Type B pancreatic cell (in vitro differentiated cells): ENCODE measurements at places on chromosomes 16 and 17.

GRCh38 chr16:62794724-62795123, 758.5 kb upstream of the CDH8 start:
- H3K4me1 ChIP-seq = no peaks in the 10 kb centered on the region
- no peak overlapping the region for H3K27ac ChIP-seq
- no peaks in the 10 kb centered on the region for H3K36me3 ChIP-seq
- no peak for DNase-seq
- H3K27me3 ChIP-seq = no peaks in the 10 kb centered on the region

DNA sequence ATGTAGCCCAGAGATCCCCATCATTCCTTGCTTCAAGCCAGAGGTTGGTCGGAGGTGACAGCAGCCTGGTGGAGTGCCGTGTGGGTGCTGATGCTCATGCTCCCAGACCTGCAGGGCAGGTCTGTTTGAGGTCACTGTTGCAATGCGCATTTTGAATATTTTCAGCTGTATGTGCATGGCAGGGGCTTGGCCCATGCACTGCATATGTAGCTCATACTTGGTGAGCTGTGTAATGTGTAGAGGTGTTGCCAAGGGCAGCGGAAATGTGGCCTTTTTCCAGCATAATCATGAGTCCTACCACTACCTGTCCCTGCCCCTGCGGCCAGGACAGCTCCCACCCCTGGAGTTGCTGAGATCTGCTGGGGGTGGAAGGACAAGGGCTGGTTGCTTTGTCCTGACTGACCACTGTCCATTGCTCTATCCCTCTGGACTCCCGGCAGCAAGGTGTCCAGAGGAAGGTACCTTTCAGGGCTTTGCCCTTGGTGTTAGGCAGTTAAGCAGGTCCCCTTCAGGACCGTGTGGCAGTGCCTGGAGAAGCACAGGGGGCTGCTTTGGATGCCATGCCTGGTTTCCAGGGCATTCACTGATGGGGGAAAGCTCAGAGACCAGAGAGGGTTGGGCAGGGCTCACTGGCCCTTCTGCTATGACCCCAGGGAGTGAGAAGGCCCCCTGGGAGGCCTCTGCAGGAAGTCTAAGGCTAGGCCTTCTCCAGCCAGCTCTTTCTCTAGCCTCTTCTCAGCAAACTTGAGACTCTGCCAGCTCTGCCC, 215.2 kb downstream of the NTN1 start:
- no peak for DNase-seq
- peaks cover 9% of the 10 kb centered on the region for H3K4me1 ChIP-seq
- H3K27ac ChIP-seq = no peak overlapping the region
- no peak overlapping the region for H3K4me3 ChIP-seq

GRCh38 chr17:59107306-59107670, 608 bp upstream of the TRIM37 start:
- no peak for DNase-seq
- H3K27ac ChIP-seq = peak overlapping the region; percentile 97
- peaks cover 19% of the 10 kb centered on the region for H3K36me3 ChIP-seq
- peak overlapping the region; percentile 97 for H3K4me3 ChIP-seq
- peaks cover 20% of the 10 kb centered on the region for H3K4me1 ChIP-seq

GRCh38 chr17:62802561-62803205, 5.4 kb downstream of the MARCHF10 start:
- peaks cover 13% of the 10 kb centered on the region for H3K27me3 ChIP-seq
- no peak overlapping the region for H3K27ac ChIP-seq
- H3K4me3 ChIP-seq = no peak overlapping the region
- H3K36me3 ChIP-seq = no peaks in the 10 kb centered on the region
- H3K4me1 ChIP-seq = peaks cover 33% of the 10 kb centered on the region

DNA sequence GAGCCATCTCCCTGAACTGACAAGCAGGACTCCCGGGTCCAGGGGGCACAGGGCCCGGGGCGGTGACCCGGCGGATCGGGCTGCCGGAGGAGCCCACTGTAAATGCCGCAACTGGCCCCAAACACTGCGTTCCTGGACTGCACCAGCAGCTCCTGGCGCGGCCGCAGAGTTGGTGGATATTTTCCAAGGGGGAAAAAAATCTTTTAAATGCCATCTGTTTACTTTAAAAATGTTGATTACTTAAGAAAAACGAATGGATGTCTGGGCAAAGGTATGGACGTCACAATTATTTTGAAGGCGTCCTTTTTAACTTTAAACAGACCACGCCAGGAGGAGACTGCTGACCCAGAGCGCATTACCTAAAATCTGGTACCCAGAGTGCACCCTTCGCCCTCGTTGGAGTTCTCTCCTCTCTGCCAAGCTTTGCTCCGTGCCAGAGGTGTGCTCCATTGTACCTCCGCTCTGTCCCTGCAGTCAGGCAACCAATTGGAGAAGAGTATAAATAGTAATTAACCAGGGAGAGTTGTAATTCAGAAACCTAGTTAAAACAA, 3.4 kb downstream of the HS3ST3B1 start:
- DNase-seq = no peak
- H3K4me3 ChIP-seq = peak overlapping the region; percentile 89
- H3K27me3 ChIP-seq = peaks cover 69% of the 10 kb centered on the region
- H3K27ac ChIP-seq = peak overlapping the region; percentile 6
- peaks cover 47% of the 10 kb centered on the region for H3K4me1 ChIP-seq
- H3K36me3 ChIP-seq = peaks cover 3% of the 10 kb centered on the region

- H3K4me3 ChIP-seq = no peak overlapping the region
- H3K4me1 ChIP-seq = no peaks in the 10 kb centered on the region
- no peak for DNase-seq
- no peaks in the 10 kb centered on the region for H3K36me3 ChIP-seq
- H3K27me3 ChIP-seq = no peaks in the 10 kb centered on the region
- no peak overlapping the region for H3K27ac ChIP-seq
These were observed 46.9 kb downstream of the SYCE1L start for GRCh38 chr16:77246150-77246549.

DNA sequence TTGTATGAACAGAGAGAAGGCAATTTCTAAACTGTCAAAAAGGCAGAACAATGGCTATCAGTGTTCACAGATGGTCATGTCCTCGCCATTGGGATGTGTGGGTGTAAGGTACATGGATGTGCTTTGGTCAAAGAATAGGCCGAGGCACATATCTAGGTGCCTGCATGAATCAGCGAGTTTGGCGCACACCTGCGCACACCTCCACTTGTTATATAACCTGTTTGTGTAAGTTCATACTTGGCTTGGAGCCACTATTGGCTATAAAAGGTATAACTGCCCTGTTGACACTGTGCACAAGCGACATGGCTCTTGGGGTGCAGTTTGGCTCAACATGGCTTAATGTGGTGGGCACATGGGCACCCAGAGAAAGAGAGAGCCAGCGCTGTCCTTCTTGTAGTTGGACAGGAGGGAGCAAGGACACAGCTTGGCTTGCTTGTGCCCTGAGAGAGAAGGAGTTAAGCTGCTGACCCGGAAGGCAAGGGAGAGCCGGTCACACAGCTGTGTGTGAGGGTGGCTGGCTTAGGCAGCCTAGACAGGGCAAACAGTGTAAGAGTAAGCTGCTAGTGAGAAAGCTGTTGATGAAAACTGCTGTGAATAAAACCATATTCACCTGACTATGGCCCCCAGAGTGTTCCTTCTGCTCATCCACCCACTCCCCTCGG, 499.1 kb downstream of the KCNJ2 start:
- no peak overlapping the region for H3K4me3 ChIP-seq
- H3K36me3 ChIP-seq = no peaks in the 10 kb centered on the region
- no peak overlapping the region for H3K27ac ChIP-seq

- peaks cover 8% of the 10 kb centered on the region for H3K36me3 ChIP-seq
- peak within 1 kb of the TSS; percentile 97 for H3K4me3 ChIP-seq
- H3K27ac ChIP-seq = peak within 1 kb of the TSS; percentile 81
- DNase-seq = peak; percentile 89
- peaks cover 12% of the 10 kb centered on the region for H3K4me1 ChIP-seq
- peaks cover 9% of the 10 kb centered on the region for H3K27me3 ChIP-seq
These were observed at the start of gene KIF18B for GRCh38 chr17:44947461-44948314. Gene KIF18B (minus strand): TSS chr17:44947773. CDS start chr17:44936344, 11,429 bp downstream.

DNA sequence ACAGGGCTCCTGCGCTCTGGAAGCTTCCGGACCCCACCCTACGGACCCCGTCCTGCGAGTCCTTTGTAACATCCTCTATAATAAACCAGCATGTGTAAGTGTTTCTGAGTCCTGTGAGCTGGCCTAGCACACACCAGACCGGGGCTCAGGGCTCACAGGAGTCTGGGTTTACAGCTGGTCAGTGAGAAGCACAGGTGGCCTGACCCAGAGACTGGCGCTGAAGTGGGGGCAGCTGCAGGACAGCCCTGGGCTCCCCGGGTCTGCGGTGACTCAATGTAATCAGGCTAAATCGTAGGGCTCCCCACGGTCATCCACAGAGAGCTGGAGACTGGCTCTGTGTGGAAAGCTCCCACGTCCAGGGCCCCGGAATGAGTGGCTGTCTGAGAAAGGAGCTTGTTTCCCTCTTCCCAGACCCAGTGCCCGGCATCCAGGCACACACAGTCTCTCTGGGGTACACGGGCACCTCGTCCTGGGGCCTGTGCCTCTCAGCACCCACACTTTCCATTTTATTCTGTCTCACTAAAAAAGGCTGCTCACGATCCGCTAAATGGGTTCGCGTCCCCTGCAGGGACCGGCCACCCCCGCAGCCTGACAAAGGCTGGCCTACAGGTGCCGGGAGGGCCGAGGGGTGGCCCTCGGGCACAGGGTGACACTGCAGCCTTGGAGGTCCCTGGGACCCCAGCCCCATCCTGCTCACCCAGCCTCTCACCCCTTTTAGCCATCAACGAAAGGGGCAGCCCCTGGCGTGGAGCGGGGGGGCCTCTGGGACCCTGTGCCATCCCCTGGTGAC, 18.9 kb upstream of the CBFA2T3 start:
- peaks cover 24% of the 10 kb centered on the region for H3K27me3 ChIP-seq
- H3K4me3 ChIP-seq = no peak overlapping the region
- H3K27ac ChIP-seq = no peak overlapping the region
- no peaks in the 10 kb centered on the region for H3K4me1 ChIP-seq

- DNase-seq = no peak
- H3K4me1 ChIP-seq = peaks cover 22% of the 10 kb centered on the region
- peaks cover 15% of the 10 kb centered on the region for H3K27me3 ChIP-seq
- no peaks in the 10 kb centered on the region for H3K36me3 ChIP-seq
- H3K27ac ChIP-seq = no peak overlapping the region
These were observed 56.3 kb downstream of the SOX9 start for GRCh38 chr17:72176951-72177660.

DNA sequence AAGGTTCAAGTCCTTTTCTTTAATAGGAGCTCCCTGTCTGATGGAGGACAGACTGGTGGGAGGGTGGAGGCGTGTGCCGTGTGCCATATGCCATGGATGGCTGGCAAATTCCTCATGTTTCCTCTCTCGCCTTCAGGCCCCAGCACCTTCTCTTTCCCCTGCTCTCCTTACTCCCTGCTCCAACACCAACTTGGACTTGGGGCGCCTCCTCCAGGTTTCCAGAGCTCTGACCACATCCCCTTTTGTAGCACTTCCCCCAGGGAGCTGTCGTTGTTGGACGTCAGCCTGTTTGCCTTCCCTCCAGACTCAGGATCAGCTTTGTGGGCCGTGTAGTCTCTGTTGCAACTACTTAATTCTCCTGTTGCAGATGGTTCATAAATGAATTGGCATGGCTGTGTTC, 30.7 kb downstream of the TMC7 start:
- H3K27me3 ChIP-seq = no peaks in the 10 kb centered on the region
- DNase-seq = no peak
- H3K4me3 ChIP-seq = no peak overlapping the region

GRCh38 chr16:4537376-4538343, 913 bp downstream of the CDIP1 start:
- no peak for DNase-seq
- H3K36me3 ChIP-seq = peaks cover 21% of the 10 kb centered on the region
- peaks cover 12% of the 10 kb centered on the region for H3K27me3 ChIP-seq
- H3K4me3 ChIP-seq = peak overlapping the region; percentile 86

- H3K4me1 ChIP-seq = peaks cover 3% of the 10 kb centered on the region
- H3K27me3 ChIP-seq = peaks cover 7% of the 10 kb centered on the region
- no peaks in the 10 kb centered on the region for H3K36me3 ChIP-seq
- peak overlapping the region; percentile 68 for H3K4me3 ChIP-seq
- H3K27ac ChIP-seq = no peak overlapping the region
These were observed 134.2 kb upstream of the CPHXL start for GRCh38 chr16:75860326-75861053.

DNA sequence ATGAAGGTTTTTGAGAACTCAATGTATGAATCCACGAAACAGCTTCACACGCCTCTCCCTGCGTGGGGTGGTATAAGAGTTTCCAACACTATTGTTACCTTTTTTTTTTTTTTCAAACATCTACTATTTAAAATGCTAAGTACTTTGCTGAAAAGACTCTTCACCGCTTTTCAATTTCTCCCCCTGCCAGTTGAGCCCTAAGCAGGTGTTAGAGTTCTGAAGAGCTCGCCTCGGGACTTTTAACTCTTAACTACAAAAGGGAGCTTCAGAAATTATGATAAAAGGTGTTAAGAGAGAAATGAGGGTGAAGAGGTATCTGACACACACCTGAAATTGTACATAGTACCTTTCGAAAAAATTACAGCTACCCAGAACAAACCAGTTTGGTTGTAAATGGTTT, 20.9 kb upstream of the PSMD7 start:
- no peaks in the 10 kb centered on the region for H3K36me3 ChIP-seq
- no peak for DNase-seq
- H3K27ac ChIP-seq = no peak overlapping the region
- no peak overlapping the region for H3K4me3 ChIP-seq
- no peaks in the 10 kb centered on the region for H3K4me1 ChIP-seq
- peaks cover 11% of the 10 kb centered on the region for H3K27me3 ChIP-seq
